GM12892 (cell line): ENCODE measurements at places on chromosomes 5 and 9.

DNA sequence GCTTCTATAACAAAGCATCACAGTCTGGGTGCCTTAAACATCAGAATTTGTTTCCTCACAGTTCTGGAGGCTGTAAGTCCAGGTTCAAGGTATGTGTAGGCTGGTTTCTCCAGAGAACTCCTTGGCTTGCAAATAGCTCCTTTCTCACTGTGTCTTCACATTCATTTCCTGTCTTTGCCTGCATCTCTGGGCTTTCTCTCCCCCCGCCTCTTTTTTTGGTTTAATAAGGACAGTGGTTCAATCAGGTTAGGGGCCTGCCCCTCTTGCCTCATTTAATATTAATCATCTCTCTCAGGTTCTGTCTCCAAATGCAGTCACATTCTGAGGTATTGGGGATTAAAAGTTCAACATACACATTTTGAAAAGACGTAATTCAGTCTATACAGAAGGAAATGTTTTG, 225.5 kb upstream of the ATP10B start:
- DNase-seq = no peak

- no peak for DNase-seq
Observed at GRCh38 chr5:146039420-146039819, 66.0 kb downstream of the PLAC8L1 start.

- DNase-seq = no peak
Observed at GRCh38 chr9:86389628-86390027, 35.4 kb upstream of the TUT7 start.

GRCh38 chr5:30808996-30809395, 384.5 kb upstream of the CDH6 start:
- no peak for DNase-seq

GRCh38 chr9:14318934-14319580, 5.1 kb upstream of the NFIB start:
- DNase-seq = no peak

DNA sequence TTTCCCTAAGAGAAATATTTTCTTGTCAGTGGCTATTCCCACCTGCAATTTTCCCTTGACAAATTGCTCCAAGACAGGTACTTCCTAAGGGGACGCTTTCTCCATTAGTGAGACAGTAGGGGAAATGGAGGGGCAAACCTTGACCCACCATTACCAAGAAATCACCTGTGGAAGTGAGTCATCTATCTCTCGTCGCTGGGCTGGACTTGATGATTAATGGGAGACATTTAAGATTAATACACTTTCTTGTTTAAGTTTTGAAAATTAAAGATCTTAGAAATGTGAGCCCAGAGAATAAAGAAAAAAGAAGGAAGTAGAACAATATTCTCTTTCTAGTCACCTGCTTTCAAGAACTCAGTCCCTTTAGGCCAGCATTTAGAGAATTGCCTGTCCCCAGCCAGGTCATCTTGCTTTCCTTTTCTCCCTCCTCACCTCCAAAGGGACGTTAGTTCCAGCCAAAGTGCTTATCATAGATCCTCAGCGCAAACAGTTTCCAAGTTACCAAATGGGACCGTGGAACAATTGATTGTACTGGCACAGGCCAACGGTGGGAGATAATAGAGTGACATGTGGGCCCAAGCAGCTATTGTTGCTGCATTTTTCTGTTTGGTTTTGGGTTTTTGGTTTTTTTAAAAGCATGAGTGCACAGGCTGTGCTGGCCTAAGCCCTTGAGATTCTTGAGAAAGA, 284.4 kb downstream of the ENC1 start:
- no peak for DNase-seq

GRCh38 chr5:65132386-65132785, 349.3 kb downstream of the ADAMTS6 start:
- DNase-seq = no peak

DNA sequence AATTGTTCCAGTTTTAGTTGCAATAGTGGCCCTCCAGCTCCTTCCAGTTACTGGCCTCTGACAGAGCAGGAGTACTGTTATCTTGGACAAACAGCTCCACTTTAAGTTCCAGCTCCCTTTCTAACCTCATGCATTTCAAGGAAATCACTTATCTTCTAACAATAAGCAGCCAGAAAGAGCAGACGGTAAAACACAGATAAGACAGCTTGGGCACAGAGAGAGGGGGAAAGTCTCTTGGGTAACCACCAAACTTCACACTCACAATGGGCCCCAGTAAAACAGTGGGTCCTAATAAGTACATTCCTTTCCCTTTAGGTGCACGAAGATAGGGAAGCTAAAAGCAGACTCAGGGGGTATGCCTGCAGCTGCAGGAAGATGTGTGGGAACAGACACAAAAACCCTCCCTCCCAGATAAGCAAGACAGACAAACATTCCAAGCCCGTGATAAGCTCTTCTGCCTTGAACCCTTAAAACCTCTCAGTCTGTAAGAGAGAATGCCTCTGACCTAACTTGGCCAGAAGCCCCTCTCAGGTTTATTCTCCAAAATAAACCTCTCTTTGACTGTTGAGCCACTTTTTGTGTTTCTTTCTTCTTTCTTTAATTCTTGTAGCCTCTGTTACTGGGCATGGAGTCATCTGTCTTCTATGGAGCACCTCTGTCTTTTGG, 30.8 kb downstream of the OR1J1 start:
- no peak for DNase-seq
